ENCODE measurements at places on chromosomes 16 and 17.

GRCh38 chr17:10793256-10793655 is 10.6 kb downstream of the TMEM238L start:
- no peak for DNase-seq

- no peak for DNase-seq
Observed at GRCh38 chr17:53101706-53102105, 721.0 kb upstream of the KIF2B start.

DNA sequence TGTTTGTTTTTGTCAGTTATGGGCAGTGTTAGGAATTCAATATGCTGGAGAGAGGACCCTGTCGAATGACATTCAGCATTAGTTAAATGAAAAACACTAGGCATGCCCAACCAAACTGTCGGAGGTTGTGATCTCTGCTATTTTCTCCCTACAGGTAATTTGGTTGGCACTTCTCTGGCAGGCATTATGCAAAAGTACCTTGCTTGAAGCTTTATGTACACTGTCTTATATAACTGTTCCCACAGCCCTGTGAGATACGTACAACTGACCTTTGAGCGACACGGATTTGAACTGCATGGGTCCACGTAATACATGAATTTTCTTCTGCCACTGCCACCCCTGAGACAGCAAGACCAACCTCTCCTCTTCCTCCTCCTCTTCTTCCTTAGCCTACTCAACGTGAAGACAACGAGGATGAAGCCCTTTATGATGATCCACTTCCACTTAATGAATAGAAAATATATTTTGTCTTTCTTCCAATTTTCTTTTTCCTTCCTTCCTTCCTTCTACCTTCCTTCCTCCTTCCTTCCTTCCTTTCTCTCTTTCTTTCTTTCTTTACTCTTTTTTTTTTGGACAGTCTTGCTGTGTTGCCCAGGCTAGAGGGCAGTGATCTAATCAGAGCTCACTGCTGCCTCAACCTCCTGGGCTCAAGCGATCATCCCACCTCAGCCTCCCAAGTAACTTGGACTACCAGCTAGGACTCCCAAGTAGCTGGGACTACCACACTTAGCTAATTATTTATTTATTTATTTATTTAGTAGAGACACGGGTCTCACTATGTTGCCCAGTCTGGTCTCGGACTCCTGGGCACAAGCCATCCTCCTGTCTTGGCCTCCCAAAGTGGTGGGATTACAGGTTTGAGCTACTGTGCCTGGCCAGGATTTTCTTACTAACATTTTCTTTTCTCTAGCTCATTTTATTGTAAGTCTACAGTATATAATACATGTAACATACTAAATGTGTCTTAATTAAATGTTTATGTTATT is 77.3 kb downstream of the WIPI1 start:
- DNase-seq: no peak

DNA sequence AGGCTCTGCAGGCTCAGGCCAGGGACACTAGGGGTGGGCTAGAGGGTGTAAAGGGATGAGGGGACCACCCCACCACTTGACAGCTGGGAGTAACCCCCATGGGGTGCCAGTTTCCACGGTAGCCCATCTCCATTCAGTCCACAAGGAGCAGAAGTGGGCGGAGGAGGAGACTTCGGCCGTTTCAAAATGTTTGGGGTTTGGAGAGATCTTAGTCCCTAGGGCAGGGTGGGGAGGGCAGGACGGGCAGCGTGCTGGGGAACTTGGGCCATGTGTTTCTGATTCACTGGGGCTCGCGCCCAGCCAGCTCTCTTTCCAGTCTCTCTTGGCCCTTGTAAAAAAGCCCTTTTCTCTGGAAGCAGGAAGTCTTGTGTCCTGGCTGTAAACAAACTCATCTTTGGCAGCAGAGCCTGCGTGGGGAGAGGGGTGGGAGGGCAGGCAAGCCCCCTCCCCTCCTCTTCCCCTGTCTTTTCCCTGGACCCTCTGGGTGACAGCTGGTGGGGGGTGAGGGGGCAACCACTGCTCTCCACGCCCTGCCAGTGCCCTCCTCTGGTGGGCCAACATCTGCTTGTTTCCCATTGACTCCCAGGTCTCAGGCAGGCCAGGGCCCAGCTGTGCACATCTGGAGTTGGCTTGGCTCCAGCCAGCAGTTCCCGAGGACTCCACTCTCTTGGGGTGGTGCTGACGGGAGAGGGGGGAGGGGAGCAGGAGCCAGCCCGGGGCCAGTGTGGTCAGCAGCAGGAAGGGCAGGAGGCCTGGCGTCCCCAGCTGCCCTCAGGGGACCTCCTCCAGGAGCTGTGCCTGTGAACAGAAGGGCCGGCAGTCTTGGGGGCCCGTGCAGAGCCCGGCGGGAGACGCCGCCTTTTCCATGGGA is 8.1 kb downstream of the CYGB start:
- DNase-seq: no peak

Measured in A549 (cell line).